ENCODE measurements at places on chromosomes 2 and 18. TPM values are rescaled to one million over a fixed set of nuclear protein-coding genes. Genes with fewer than 3 reads are reported as not detected.

GRCh38 chr18:36314754-36315153, 17.2 kb downstream of the FHOD3 start:
- no peak for DNase-seq

- no peak for DNase-seq
These were observed 13.7 kb upstream of the FHL2 start for GRCh38 chr2:105412584-105412983.

- DNase-seq = no peak
These were observed 1223.1 kb upstream of the ZEB2 start for GRCh38 chr2:145743011-145743410.

Gene OST4
- total RNA-seq = 346 TPM

Gene RAB6D
- total RNA-seq = not detected

Gene CLEC4F
- total RNA-seq = not detected

Gene M1AP
- total RNA-seq = not detected

GRCh38 chr18:63590373-63590772, 3.2 kb downstream of the SERPINB13 start:
- DNase-seq = no peak

- no peak for DNase-seq
These were observed 20.0 kb upstream of the STAT4 start for GRCh38 chr2:191170773-191171172.

GRCh38 chr2:16861530-16861929, 195.9 kb upstream of the CYRIA start:
- no peak for DNase-seq
